Activated CD4-positive, alpha-beta T cell treated with anti-CD3 and anti-CD28 coated beads, Interleukin-2, amount 50 U/mL, for 24 hours (primary cell): ENCODE measurements at places on chromosomes 2 and 18.

DNA sequence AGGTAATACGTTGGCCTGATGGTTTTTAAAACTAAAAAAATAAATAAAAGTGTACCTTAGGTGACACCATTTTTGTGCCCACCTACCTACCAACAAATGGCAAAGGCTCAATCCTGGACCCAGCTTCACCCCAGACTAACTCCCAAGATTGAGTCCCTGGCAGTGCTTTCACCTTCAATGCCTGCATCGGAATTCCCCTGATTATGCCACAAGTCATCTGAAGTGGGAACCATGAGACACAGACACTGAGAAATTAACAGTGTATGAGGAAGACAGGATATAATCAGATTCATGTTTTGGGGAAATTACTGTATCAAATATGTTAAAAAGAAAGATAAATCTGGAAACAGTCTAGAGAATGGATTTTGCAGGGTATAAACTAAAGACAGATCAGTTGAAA lies 41.6 kb downstream of the ZBTB14 start:
- no peak for DNase-seq

DNA sequence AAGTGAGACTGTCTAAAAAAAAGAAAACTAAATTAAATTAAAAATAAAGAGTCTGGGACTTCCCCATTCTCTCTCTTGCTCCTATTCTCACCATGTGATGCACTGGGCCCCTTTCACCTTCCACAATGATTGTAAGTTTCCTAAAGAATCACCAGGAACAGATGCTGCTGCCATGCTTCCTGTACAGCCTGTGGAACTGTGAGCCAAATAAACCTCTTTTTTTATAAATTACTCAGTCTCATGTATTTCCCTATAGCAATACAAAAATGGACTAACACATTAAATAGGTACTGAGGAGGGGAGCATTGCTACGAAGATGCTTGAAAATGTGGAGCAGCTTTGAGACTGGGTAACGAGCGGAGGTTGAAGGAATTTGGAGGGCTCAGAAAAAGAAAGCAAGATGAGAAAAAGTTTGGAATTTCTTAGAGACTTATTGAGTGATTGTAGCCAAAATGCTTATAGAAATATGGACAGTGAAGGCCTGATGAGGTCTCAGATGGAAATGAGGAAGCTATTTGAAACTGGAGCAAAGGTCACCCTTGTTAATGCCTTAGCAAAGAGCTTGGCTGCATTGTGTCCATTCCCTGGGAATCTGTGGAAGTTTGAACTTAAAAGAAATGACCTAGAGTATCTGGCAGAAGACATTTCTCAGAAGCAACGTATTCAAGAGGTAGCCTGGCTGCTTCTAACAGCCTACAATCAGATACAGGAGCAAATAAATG lies 128.7 kb downstream of the EIPR1 start:
- DNase-seq, result no peak

DNA sequence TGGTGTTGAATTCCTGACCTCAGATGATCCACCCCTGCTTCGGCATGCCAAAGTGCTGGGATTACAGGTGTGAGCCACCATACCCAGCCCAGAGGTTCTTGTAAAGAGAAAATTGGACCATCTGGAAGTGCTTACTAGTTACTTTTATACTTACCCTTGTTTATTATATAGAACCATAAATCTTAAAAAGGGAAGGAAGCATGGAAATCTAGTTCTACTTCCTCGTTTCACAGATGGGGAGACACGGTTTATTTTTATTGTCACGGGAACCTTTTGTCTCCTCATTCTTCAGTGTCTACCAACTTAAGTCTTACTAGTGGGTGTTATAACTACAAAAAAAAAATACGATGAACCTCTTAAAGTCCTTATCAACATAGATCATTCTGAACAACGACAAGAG lies 45.8 kb upstream of the PDK1 start:
- no peak for DNase-seq

GRCh38 chr18:617970-618504 lies 21.2 kb downstream of the CLUL1 start:
- no peak for DNase-seq

DNA sequence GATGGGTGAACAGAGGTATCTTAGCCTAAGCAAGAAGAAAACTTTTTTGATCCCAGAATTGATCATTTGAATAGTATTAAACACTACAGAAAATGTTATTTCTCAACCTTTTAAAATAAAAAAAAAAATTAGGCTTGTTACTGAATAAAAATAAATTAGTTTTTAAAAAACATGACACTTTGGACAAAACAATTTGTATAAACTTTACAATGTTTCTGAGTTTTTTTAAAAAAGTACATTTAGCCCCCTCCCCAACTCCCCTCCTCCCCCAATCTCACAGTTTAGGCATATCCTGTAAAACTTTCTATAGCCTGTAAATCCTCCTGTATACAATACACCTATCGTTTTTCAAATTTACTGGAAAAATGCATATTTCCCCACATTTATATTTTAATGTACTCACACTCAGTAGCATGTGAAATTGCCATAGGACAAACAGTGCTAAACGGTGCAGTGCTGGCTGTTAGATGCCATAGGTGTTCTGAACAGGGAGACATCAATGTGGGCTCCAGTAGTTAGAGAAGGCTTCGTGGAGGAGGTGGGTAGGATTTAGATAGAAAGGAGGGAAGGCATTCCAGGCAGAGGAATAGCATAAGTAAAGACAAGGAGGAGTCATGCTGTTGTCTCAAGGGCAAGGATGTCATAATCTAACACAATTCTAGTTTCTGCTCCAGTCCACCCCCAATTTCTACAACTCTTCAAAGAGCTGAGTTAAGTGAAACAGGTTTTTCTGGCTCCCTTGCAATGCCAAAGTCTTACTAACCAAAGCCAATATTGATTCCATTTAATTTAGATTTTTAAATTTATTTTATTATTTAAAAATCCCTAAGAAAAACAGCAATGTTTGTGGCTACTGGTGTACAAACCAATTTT lies 50.9 kb downstream of the SP3 start:
- no peak for DNase-seq

GRCh38 chr2:177298191-177298590 lies 33.7 kb upstream of the NFE2L2 start:
- DNase-seq, result no peak

DNA sequence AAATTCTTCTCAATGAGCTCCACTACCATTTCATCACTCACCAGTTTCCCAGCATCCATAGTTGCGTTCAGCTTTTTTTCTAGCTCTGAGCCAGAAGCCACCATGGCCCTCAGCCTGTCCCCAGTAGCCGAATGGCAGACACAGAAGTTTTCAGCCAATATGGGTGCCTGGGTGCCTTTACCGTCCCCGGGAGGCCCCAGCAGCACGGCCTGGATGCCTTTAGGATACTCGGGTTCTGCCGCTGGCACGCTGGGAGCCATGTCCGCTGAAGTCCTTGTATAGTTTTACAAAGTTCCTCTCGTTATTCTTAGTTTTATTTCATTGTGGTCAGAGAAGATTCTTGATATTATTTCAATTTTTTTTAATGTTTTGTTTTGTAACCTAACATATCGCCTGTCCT lies 187.2 kb downstream of the MEMO1 start:
- no peak for DNase-seq

GRCh38 chr2:153873052-153874048 lies 1.6 kb downstream of the GALNT13 start:
- no peak for DNase-seq

- DNase-seq, result no peak
Observed at GRCh38 chr2:23445450-23445868, 60.5 kb downstream of the KLHL29 start.

GRCh38 chr2:99832926-99833325 lies 309.5 kb downstream of the AFF3 start:
- DNase-seq, result no peak

- DNase-seq, result no peak
Observed at GRCh38 chr18:46843372-46843771, 73.9 kb downstream of the PIAS2 start.

DNA sequence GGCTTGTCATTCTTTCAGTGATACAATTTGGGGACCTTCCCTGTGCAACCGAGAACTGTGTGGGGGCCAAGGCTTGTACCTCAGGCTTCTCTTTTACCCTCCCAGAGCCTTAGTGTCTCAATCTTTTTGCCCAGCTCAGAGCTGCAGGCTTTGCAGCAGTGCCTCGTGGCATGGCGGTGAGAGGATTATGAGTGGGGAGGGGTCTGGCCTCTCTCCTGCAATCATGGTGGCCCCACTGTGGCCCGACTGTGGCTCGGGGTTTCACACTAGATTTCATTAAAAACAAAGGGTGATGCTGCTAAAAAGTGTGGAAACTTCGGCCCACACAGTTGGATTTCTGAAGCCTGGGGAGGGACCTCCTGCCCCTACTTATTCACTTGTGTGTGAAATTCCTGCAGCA lies 75.5 kb downstream of the CAPN13 start:
- DNase-seq, result no peak

- DNase-seq, result no peak
Observed at GRCh38 chr2:161956738-161957137, 117.3 kb downstream of the DPP4 start.

GRCh38 chr18:77650799-77651385 lies 401.2 kb downstream of the GALR1 start:
- peak; percentile 27 for DNase-seq
